ENCODE measurements at places on chromosomes 5 and 9. TPM values are rescaled to one million over a fixed set of nuclear protein-coding genes. Genes with fewer than 3 reads are reported as not detected.

GRCh38 chr5:54249210-54250028, 61.0 kb downstream of the ARL15 start:
- H3K4me1 ChIP-seq, result no peaks in the 10 kb centered on the region
- no peaks in the 10 kb centered on the region for H3K27me3 ChIP-seq
- no peaks in the 10 kb centered on the region for H3K36me3 ChIP-seq

- H3K27ac ChIP-seq, result no peak overlapping the region
- peaks cover 4% of the 10 kb centered on the region for H3K4me1 ChIP-seq
- no peak overlapping the region for H3K4me3 ChIP-seq
- no peaks in the 10 kb centered on the region for H3K27me3 ChIP-seq
- H3K36me3 ChIP-seq, result no peaks in the 10 kb centered on the region
Measured at GRCh38 chr5:31726952-31727351, 88.0 kb downstream of the PDZD2 start.

GRCh38 chr5:38445374-38446028, 110.9 kb downstream of the LIFR start:
- no peaks in the 10 kb centered on the region for H3K36me3 ChIP-seq
- no peaks in the 10 kb centered on the region for H3K27me3 ChIP-seq
- H3K4me3 ChIP-seq, result no peak overlapping the region
- H3K4me1 ChIP-seq, result no peaks in the 10 kb centered on the region

- peaks cover 12% of the 10 kb centered on the region for H3K4me1 ChIP-seq
- H3K27me3 ChIP-seq, result no peaks in the 10 kb centered on the region
- DNase-seq, result no peak
- no peak overlapping the region for H3K27ac ChIP-seq
- no peak overlapping the region for H3K4me3 ChIP-seq
Measured at GRCh38 chr5:68315679-68316271, 100.2 kb downstream of the PIK3R1 start.

GRCh38 chr9:3751125-3751758, 225.4 kb upstream of the RFX3 start:
- no peak for DNase-seq
- no peaks in the 10 kb centered on the region for H3K4me1 ChIP-seq
- no peak overlapping the region for H3K27ac ChIP-seq
- no peak overlapping the region for H3K4me3 ChIP-seq

GRCh38 chr9:116383936-116384335, 230.3 kb downstream of the PAPPA start:
- H3K27me3 ChIP-seq, result no peaks in the 10 kb centered on the region
- H3K27ac ChIP-seq, result no peak overlapping the region
- no peak for DNase-seq
- H3K4me3 ChIP-seq, result no peak overlapping the region
- no peaks in the 10 kb centered on the region for H3K4me1 ChIP-seq

DNA sequence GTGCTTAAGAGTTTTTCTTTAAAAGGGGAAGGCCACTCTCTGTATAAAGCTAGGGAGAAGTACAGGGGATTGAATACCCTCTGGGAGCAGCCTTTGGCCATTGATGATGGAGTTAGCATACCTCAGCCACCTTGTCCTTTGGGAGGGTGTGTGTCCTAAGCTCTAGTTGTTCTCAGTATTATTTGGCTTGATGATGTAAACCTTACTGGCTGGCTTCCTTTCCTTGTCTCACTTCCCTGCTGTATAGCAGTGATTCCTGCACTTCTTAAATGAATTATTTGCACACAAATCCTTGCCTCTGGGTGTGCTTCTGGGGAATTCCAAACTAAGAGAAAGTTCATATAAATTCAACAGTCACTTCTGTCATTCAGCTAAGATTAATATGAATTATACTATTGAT, 234.9 kb upstream of the RIOK2 start:
- H3K4me3 ChIP-seq, result no peak overlapping the region
- no peaks in the 10 kb centered on the region for H3K36me3 ChIP-seq
- no peak overlapping the region for H3K27ac ChIP-seq

DNA sequence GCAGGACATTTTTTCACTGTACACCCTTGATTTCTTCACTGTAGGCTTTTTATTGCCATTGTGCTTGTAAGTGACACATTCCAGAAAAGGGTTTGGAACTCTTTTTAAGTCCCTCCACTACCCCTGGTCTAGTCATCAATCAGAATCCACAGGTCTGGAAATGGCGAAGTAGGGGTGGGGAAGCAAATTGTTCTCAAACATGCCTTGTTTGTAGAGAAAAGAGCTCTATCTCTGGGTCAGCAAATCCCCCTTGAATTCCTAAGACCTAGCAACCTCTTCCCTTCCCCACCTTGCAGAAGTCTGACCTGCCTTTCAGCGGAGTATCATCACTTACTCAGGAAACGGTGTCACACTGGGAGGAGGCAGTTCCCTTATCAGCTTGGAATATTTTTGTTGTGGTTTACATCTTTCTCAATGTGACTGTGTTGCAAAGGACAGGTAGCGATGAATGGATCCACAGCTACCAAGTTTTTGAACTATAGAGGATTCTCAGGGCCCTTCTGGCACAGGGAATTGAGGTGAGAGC, 3.2 kb downstream of the SH3RF2 start:
- H3K4me1 ChIP-seq, result peaks cover 8% of the 10 kb centered on the region
- no peak overlapping the region for H3K4me3 ChIP-seq
- H3K36me3 ChIP-seq, result no peaks in the 10 kb centered on the region

- peaks cover 15% of the 10 kb centered on the region for H3K4me1 ChIP-seq
- no peaks in the 10 kb centered on the region for H3K27me3 ChIP-seq
- H3K27ac ChIP-seq, result peak overlapping the region; percentile 91
Measured at GRCh38 chr9:38065369-38066075, 3.5 kb downstream of the SHB start.

DNA sequence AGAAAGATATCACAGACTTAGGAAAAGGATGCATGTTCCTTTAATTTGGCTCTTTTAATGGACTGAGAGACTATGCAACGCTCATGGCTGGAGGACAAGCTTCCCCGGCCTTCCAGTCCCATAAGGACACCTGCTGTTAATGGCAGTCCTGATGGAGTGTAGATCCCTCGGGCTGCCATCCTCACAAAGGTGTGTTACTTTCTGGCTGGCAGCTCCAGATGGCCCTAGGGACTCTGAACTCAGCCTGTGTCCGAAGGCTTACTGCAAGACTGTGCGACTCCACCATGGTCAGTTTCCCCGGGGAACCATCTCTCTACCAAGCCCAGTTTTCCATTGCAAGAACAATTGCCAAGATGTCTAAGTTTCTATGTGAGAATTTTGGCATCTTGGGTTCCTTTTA, 25.5 kb upstream of the KCNIP1 start:
- DNase-seq, result no peak
- no peaks in the 10 kb centered on the region for H3K27me3 ChIP-seq
- no peak overlapping the region for H3K27ac ChIP-seq
- no peaks in the 10 kb centered on the region for H3K4me1 ChIP-seq

- H3K4me1 ChIP-seq, result peaks cover 51% of the 10 kb centered on the region
- no peak overlapping the region for H3K27ac ChIP-seq
- no peaks in the 10 kb centered on the region for H3K36me3 ChIP-seq
- no peak overlapping the region for H3K4me3 ChIP-seq
- H3K27me3 ChIP-seq, result no peaks in the 10 kb centered on the region
Measured at GRCh38 chr5:157820593-157821252, 38.2 kb downstream of the CLINT1 start.

DNA sequence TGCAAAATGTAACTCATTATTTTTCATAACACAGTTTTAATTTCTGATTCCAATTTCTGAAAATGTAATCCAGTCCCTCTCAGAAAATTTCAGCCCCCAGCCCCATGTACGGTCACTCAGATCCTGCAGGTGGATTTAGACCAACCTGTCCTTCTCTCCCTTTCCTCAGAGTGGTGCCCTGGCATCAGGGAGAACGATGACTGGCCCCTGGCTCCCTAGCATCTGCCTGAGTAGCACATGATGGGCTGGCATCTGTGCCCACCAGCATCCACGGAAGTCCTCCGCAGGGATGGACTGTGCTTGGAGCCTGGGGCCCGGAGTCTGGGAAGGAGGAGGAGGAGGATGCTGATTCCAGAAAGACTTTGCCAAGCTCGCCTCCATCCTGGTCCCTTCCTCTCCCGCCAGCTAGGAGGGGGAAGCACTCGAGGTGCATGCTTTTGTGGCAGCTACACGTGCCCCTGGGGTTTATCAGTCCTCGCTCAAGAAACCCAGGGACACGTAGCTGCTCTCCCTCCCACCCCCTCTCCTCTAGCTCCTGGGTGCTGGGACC, 54.4 kb upstream of the RUFY1 start:
- no peak overlapping the region for H3K27ac ChIP-seq
- H3K4me1 ChIP-seq, result no peaks in the 10 kb centered on the region
- no peak for DNase-seq
- no peak overlapping the region for H3K4me3 ChIP-seq
- no peaks in the 10 kb centered on the region for H3K27me3 ChIP-seq

- no peak overlapping the region for H3K4me3 ChIP-seq
- no peaks in the 10 kb centered on the region for H3K36me3 ChIP-seq
- no peak overlapping the region for H3K27ac ChIP-seq
- no peak for DNase-seq
Measured at GRCh38 chr5:14937254-14937653, 65.7 kb upstream of the ANKH start.

DNA sequence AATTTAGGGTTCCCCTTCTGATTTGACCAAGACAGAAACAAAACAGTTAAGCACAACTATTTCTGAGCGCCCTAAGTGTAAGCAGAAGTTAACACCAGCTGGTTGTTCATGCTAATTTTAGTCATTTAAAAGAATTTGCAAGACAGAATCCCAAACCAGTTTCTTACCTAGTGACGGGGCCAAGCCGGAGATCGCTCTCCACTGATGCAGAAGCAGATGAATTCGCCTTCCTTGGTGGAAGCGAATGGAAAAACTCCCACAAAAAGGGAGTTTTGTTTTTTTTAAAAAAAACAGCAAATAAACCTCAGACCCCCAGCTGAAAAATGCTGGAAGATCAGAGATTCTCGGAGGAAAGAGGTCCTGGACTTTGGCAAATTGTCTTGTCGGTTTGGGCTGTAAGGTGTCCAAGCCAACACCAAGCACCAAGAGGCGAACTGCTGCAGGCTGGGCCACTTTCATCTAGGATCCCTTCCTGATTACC, 47.4 kb upstream of the GLDC start:
- no peak overlapping the region for H3K27ac ChIP-seq
- no peaks in the 10 kb centered on the region for H3K4me1 ChIP-seq
- no peaks in the 10 kb centered on the region for H3K27me3 ChIP-seq
- no peak overlapping the region for H3K4me3 ChIP-seq
- no peak for DNase-seq
- no peaks in the 10 kb centered on the region for H3K36me3 ChIP-seq

GRCh38 chr9:128113526-128114325, 13.8 kb downstream of the PTGES2 start:
- H3K4me1 ChIP-seq, result no peaks in the 10 kb centered on the region
- H3K27ac ChIP-seq, result no peak overlapping the region
- no peak for DNase-seq
- H3K4me3 ChIP-seq, result no peak overlapping the region
- no peaks in the 10 kb centered on the region for H3K27me3 ChIP-seq

- H3K4me3 ChIP-seq, result no peak overlapping the region
- no peaks in the 10 kb centered on the region for H3K4me1 ChIP-seq
- no peak for DNase-seq
- no peaks in the 10 kb centered on the region for H3K27me3 ChIP-seq
- H3K36me3 ChIP-seq, result no peaks in the 10 kb centered on the region
Measured at GRCh38 chr5:120913396-120913795, 449.3 kb downstream of the PRR16 start.

GRCh38 chr9:78210841-78211301, 25.0 kb upstream of the CEP78 start:
- H3K27me3 ChIP-seq, result no peaks in the 10 kb centered on the region
- no peak for DNase-seq
- H3K4me3 ChIP-seq, result no peak overlapping the region
- no peaks in the 10 kb centered on the region for H3K36me3 ChIP-seq

DNA sequence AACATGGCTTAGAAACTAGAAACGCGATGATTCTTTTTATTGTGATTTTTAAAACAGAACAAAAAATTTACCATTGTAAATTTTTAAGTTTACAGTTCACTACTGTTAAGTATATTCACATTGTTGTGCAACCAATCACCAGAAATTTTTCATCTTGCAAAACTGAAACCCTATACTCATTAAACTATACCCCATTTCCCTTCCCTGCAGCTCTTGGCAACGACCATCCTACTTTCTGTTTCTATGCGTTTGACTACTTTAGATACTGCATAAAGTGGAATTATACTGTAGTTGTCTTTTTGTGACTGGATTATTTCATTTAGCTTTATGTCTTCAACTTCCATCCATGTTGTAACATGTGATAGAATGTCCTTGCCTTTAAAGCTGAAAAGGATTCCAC, 52.5 kb downstream of the SPOCK1 start:
- H3K4me3 ChIP-seq, result no peak overlapping the region
- H3K27me3 ChIP-seq, result no peaks in the 10 kb centered on the region
- no peaks in the 10 kb centered on the region for H3K4me1 ChIP-seq
- H3K27ac ChIP-seq, result no peak overlapping the region

GRCh38 chr5:33968211-33969005, 16.1 kb downstream of the SLC45A2 start:
- DNase-seq, result no peak
- no peaks in the 10 kb centered on the region for H3K36me3 ChIP-seq
- no peak overlapping the region for H3K27ac ChIP-seq
- no peak overlapping the region for H3K4me3 ChIP-seq
- H3K4me1 ChIP-seq, result no peaks in the 10 kb centered on the region
- no peaks in the 10 kb centered on the region for H3K27me3 ChIP-seq

GRCh38 chr9:90127923-90128322, 514.7 kb downstream of the DIRAS2 start:
- H3K27me3 ChIP-seq, result no peaks in the 10 kb centered on the region
- H3K36me3 ChIP-seq, result no peaks in the 10 kb centered on the region
- DNase-seq, result no peak
- H3K4me3 ChIP-seq, result no peak overlapping the region

DNA sequence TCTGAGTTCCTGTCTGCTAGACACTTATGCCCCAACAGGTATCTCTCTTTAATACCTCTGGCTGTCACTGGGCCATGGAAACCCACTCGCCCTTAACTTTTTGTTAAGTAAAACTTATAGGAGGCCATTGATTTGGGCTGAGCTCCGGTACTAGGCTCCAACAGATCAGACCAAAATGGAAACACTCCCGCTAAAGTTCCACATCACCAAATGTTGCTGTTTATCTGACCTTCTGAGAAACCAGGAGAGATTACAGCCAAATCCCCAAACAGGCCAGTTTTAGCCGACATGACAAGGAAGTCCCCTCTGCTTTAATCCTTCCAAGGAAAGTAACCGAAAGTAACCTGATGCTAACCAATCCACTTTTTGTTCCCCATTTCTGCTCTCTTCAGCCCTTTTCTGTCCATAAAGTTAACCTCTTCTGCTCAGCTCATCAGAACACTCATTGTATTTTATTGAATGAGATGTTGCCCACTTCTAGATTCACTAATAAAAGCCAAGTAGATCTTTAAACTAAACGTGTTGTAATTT, 115.2 kb upstream of the LHFPL2 start:
- peaks cover under 1% of the 10 kb centered on the region for H3K4me1 ChIP-seq
- no peak overlapping the region for H3K4me3 ChIP-seq
- no peak for DNase-seq
- no peaks in the 10 kb centered on the region for H3K27me3 ChIP-seq
- H3K36me3 ChIP-seq, result no peaks in the 10 kb centered on the region

Gene CNTNAP3B
- total RNA-seq, result 6.6 TPM

Gene HSD17B3
- 0.57 TPM for total RNA-seq

Gene TICAM2
- 7.3 TPM for total RNA-seq

Gene AGXT2
- total RNA-seq, result not detected

Gene GALNT12
- total RNA-seq, result 4.1 TPM

Gene CDHR2
- total RNA-seq, result under 0.01 TPM

All from adrenal gland (tissue), 19 donors.